ENCODE measurements at places on chromosomes 13 and 19.
A peak's percentile ranks its signal among the peaks of the same experiment; 100 is the strongest.

DNA sequence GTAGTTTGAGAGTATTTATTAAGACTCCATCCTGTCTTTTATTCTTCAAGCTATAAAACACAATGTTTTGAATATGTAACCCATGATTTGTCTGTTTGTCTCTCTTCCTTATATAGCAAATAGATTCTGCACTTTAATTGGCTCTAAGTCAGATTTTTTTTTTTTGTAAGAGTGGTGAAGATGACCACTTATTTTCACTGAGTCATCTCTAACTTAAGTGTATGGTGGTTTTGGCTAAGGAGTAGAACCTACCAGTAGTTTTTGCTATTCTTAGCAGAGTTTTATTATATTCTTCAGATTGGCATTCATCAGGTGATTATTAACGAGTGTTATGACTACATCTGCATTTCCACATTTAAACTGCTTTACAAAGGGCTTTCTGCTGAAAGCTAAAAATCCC is 194.7 kb downstream of the LMO7 start:
- DNase-seq: peak; percentile 14

DNA sequence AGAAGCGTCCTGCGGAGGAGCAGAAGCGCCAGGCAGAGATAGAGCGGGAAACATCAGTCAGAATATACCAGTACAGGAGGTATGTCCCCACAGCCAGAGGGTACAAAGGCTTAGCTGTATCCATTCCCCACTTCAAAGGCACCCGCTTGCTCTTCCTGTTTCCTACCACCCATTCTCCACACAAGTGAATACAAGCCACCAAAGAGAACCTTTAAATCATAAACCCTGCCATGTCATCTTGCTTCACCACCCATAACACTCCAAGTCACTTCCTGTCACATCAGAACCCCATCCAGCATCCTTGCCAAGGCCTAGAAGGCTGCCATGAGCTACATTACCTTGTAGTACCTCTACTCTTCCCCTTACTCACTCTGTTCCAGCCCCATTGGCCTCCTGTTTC is 205.8 kb downstream of the LMO7 start:
- DNase-seq: no peak

DNA sequence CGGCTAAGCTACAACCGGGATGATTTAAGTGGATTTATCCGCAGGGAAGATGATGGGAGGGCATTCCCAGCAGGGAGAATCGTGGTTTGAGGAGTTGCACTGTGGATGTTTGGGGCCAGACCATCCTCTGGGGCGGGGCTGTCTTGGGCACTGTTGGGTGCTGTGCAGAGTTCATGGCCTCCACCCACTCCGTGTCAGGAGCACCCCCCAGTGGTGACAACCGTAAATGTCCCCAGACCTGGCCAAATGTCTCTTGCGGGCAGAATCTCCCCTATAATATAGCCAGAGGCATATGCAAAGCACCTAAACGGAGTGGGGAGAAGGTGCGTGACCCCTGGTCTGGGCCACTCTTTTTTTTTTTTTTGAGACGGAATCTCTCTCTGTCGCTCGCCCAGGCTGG is 40.2 kb downstream of the SMIM24 start:
- no peak for DNase-seq

DNA sequence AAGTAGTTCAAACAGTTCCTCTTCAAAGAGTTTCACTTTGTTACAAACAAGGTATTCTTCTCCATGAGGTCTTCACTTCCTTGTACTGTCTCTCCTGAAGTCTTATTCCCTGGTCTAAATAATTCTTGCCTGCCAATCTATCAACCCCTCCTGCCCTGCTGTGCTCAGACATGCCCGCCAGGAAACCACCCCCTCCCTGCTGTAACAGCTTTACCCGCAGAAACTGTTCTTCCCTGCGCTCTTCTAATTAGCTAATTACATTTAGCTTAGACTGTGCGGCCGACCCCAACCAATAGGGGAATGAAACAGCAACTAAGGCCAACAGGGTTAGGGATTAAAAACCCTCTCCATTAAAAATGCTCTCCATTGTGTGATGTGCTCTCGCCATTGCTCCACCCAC is 46.7 kb downstream of the ZNF846 start:
- no peak for DNase-seq

DNA sequence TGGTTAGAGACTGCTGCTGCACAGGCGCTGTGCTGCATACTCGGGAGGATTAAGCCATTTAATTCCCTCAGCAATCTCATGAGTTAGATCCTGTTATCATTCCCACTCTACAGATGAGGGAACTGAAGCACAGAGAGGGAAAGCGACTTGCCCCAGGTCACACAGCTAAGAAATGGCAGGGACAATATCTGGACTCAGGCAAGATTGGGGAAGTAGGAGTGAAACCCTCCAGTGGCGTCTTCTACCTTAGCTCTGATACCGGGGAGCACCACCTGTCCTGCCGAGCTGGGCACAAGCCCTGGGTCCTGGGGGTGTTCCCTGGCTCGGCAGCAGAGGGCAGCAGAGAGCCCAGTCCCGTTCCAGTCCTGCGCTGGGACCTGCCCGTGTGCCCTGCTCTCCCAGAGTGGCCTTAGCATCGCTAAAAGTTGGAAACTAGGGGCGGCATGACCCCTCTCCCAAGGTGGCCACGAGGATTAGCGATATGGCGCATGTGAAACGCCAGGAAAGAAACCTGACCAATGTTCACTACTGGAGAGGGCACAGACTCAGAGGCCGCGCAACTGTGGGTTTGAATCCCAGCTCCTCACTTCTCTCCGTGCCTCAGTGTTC is 20.5 kb downstream of the CYTH2 start:
- DNase-seq: no peak

GRCh38 chr13:32179708-32180107 is 135.5 kb downstream of the ZAR1L start:
- no peak for DNase-seq

GRCh38 chr13:27619093-27619727 is 1.1 kb downstream of the LNX2 start:
- no peak for DNase-seq

DNA sequence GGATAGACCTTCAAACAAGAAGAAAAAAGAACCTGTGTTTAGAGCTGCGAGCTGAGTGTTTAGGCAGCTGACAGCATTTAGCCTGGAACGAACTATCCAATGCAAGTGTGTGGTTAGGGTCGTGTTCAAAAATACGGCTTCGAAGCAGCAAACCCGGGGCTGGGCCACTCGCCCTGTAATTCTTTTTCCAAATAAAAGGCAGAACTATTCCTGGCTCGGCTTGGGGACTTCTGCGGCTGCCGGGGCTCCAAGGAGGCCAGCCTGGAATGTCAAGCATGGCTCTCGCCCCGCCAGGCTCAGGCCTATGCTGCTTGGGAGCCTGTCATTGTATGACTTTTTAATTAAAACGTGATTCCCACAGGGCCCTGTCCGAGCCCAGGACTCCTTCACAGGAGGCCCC is 51.7 kb upstream of the KLF2 start:
- no peak for DNase-seq

DNA sequence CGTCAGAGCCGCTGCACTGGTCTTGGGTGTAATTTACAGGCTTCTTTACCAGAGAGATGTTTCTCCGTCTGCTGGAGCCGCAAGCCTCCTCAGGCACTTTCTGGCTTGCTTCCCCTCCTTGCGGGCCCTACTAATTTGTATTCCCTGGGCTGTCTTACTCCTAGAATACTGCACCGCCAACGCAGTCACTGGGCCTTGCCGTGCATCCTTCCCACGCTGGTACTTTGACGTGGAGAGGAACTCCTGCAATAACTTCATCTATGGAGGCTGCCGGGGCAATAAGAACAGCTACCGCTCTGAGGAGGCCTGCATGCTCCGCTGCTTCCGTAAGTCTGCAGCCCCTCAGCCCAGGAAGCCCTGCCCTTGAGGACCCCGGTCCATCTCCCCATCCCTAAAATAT is 14.1 kb upstream of the C19orf33 start:
- DNase-seq: no peak

GRCh38 chr13:111907341-111907880 is 159.5 kb upstream of the SOX1 start:
- no peak for DNase-seq

DNA sequence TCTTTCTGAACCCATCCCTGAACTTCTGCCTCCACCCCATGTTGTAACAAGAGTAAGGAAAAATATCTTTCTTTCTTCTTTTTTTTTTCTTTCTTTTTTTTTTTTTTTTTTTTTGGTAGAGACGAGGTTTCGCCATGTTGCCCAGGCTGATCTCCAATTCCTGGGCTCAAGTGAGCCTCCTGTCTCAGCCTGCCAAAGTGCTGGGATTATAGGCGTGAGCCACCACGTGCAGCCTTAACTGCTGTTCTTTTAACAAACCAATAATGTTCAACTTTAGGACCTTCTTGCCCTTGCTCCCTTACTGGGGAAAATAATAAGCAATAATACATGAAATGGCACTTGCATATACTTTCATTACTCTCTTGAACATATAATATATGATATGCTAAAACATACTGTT is 19.6 kb downstream of the GPR183 start:
- no peak for DNase-seq

- peak; percentile 19 for DNase-seq
These were observed 1.1 kb downstream of the METTL21C start for GRCh38 chr13:102693776-102694175.

DNA sequence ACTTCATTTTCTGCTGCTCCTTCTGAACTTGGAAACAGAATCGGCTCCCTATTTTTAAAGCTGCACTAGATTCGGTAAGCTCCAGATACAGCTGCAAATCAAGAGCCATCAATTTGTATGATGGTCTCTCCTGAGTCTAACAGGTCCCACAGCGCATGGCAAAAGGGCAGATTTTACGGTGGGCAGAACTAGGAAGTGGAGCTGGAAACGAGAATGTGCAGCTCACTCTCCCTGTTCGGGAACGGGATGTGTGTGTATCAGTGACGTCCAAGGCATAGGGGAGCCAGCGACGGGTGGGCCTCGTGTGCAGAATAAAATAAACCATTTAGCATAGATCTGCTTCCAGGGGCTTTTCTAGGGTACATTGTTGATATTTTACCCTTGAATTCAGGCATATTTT is 74.2 kb downstream of the COL4A1 start:
- DNase-seq: no peak

- DNase-seq: no peak
These were observed 38.4 kb upstream of the TCF3 start for GRCh38 chr19:1690699-1691307.

- DNase-seq: no peak
These were observed 63.1 kb downstream of the COG3 start for GRCh38 chr13:45527699-45528462.

DNA sequence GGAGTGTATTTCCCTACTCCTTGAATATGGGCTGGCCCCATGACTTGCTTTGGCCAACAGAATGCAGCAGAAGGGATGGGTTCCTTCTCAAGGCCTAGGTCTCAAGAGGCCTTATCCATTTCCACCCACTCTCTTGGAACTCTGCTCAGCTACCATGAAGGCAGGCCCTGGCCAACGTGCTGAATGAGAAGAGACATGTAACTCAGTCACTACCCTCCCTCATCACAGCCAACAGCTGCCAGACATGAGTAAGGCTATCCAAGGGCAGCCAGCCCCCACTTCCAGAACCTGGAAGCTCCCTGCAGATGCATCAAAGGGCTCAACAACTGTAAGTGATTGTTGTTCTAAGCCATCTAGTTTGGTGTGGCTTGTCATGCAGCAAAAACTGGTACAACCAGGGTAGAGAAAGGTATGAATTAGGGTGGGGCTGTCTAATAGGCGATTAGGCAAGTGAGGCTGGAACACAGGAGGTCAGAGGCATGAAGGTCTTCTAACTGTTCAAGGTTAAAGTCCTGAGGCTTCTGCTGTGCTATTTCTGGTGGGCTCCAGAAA is 1.4 kb upstream of the RASL11A start:
- DNase-seq: no peak

GRCh38 chr19:18044825-18045304 is 36.9 kb downstream of the ARRDC2 start:
- no peak for DNase-seq

- no peak for DNase-seq
These were observed 9.4 kb downstream of the POLD1 start for GRCh38 chr19:50393589-50393988.

DNA sequence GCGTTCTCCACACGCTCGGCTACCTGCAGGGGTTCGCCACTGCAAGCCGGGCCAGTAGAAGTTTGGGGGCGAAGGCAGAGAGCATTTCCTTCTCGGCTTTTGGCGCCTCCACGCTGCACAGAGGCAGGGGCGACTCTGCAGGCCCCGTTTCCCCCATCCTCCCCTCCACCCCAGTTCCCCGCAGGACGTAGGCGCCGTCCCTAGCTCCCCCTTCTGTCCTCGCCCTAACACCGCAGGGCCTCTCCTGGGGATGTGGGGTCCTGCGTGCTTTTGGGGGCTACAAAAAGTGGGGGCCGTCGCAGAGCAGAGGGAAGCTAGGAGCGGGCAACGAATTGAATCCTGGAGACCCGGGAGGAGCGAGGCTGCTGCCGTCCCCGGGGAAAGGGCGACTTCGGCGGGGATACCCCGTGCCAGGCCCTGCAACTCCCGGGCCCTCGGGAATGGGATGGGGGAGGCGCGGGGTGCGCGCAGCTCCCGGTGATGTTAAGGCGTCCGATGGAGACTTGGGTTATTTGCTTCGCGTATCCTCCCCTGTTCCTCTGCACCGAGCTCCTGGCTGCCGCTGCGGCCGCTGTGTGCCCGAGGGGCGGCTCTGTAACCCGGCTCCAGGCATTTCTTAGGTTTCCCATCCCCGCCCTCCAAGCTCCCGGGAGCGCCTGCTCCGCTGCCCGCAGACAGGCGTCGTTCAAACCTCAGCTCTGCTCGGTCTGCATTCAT is 255.9 kb upstream of the SOX21 start:
- DNase-seq: no peak

GRCh38 chr13:99968521-99969452 is 2.8 kb downstream of the ZIC5 start:
- DNase-seq: no peak

DNA sequence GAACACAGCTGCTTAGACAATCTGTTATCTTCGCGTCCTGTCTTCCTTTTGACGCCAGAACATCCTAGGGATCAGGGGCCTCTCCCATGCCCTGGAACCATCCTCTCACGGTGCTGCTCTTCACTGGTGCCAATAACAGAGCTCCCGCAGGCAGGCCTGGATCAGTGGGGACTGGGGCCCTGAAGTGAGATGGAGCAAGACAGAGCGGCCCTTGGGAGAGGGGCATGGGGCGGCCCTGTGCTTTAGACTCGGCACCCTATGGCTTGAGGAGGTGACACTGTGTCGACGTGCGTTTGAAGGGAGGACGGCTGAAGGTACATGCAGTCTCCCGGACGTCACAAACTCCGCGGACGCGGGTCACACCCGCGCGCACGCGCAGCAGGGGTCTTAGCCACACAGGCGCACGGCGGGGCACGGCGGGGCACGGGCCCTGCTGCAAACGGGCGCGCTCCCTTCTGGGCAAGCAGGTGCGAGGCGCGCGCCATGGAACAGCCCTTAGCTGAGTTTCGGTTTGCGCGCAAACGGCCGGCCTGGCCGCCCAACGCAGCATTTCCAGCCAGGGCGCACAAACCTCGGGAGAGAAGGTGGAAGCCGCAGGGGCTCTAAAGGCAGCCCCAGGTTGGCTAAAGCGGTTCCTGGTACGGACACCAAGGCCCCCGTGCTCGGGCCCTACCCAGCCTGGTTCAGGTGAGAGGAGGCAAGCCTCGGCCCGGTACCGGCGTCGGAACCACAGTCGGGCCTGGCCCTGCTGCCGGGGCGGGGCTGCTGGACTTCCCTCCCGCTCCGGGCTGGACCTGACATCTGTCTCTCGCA is 16.5 kb upstream of the RNF17 start:
- no peak for DNase-seq

- no peak for DNase-seq
These were observed 3.3 kb upstream of the AMER2 start for GRCh38 chr13:25175431-25175830.
